ENCODE measurements at places on chromosomes 16 and 17. TPM values are rescaled to one million over a fixed set of nuclear protein-coding genes. Genes with fewer than 3 reads are reported as not detected.

KRT31 gene
- polyA plus RNA-seq, result not detected

TOP2A gene
- 177 TPM for polyA plus RNA-seq

MT1M gene
- 0.41 TPM for polyA plus RNA-seq

HELZ gene
- 29.3 TPM for polyA plus RNA-seq

USP43 gene
- 5.8 TPM for polyA plus RNA-seq

TMEM204 gene
- polyA plus RNA-seq, result 21.6 TPM

GRCh38 chr16:68920349-68920748 lies 77.0 kb downstream of the TANGO6 start:
- no peak for DNase-seq

DNA sequence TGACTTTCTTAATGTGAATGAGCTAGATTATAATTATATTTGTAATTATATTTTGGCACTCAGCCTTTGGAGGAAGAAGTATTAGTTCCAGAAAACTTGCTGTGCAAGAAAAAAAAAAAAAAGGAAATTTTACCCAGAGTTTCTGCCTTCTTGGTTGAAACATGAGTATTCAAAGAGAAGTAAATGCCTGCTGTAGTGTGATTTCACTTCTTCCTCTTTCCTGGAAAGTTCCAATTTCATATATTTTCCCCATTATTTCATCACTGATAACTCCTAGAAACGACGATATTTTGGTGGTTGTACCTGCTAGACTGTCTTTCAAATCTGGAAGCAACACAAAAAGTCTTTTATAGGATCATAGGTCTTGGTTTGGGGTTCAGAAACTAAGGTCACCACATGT lies 20.4 kb upstream of the MPHOSPH6 start:
- DNase-seq, result no peak

DNA sequence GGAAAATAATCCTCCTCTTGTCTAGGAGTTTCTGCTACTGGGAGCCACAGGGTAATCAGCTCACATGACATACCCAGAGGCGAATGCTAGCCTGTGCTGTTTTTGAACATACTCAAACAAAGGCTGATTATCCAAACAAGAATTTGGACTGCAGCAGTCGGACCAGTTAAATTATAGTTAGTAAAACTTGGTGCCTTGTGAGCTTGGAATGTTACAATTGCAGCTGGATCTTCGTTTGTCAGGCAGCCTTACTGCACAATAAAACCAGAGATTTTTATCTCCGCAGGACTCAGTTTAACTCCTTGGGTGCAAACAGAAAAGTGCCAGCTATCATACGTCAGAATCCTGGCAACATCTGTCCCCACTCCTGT lies 163.8 kb upstream of the TBX2 start:
- DNase-seq, result no peak

DNA sequence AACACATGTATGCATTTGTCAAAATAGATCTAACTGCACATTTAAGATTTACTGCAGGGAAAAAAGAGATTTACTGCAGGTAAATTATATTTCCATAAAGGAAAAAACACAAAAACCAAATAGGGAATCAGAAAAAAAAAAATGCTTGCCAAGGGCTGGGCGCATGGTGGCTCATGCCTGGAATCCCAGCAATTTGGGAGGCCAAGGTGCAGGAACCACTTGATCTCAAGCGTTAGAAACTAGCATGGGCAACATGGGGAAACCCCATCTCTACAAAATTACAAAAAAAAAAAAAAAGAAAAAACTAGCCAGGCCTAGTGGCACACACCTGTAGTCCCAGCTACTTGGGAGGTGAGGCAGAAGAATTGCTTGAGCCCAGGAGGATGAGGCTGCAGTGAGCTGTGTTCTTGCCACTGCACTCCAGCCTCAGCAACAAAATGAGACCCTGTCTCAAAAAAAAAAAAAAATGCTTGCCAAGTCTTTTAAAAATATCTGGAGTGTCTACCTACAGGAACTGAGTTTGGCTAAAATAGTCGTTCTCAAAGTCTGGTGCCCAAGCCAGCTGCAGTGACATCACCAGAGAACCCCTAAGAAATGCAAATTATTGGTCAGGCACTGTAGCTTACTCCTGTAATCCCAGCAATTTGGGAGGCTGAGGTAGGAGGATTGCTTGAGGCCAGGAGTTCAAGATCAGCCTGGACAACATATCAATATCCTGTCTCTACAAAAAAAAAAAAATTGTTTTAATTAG lies 17.5 kb downstream of the TRIM25 start:
- no peak for DNase-seq

DNA sequence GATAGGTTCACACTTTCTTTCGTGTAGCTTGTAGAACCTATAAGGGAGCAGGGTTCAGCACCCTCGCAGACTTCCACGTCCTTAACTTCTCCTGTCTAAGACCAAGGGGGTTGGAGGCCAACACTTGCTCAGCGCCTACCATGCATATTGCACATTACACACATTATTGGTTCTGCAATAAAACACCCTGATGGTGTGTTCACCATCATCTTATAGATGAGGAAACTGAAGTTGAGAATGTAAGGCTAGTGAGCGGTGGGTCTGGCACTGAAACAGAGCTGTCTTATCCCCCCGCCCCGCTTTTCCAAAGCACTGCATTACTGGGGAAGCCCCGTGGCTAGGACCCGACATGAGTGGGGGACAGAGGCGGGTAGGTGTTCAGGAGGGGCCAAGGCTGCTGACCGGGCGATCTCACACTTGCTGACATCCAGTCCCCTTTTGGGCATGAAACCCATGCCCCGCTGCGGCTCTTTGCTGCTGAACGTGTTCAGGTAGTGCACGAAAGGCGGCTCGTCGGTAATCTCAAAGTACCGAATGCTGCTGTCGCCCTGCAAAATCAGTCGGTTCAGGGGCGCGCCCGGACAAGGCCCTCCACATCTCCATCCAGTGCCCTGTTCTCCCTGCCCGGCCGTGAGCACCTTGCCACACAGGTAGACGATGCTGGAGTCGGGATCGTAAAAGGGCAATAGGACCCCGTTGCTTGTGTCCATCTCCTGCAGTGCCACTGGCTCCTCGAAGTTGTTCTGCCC lies 6.2 kb downstream of the CORO6 start:
- DNase-seq, result no peak

DNA sequence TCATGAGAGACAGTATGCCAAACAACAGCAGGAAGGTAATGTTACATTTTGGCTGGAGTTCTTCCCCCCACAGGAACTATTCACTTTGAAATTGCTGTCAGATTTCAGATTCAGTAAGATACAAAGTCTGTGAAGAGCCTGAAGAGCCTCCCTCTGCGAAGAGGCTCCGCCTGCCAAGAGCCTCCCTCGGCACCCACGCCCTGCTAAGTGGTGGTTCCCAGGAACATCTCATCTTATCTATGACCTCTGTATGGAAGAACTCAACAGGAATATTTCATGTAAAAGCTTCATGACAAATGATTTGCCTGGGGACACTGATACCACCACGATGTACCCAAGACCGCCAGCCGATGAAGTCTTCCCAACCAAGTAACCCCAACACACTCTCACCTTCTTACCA lies 3.2 kb downstream of the ZC3H7A start:
- DNase-seq, result no peak

DNA sequence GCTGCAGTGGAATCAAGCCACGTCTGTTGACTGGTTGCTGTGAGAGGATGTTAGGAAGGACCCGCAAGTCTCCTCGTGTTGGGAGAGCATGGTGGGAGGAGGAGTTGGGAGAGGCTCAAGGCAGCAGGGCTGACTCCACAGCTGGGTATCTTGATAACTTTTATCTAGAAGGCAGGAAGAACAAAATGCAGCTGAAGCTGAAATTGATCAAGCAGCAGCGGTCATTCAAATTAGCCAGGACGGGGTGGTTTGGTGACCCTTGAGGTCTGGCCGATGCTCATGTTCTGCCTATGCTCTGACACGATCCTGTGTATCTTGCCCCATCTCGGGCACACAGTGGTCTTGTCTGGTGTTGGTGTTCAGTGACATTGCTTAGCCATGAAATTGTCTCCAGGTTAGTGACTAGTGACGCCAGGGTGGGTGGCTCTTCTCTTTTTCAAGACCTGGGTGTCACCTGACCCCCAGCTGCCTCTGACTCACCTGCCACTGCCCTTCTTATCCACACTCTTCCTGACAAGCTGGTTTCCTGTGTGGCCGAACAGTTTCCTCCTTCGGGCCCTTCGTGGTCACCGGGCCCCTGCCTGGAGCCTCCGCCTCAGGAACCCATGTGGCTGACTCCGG lies 19.1 kb downstream of the NPTX1 start:
- DNase-seq, result no peak

DNA sequence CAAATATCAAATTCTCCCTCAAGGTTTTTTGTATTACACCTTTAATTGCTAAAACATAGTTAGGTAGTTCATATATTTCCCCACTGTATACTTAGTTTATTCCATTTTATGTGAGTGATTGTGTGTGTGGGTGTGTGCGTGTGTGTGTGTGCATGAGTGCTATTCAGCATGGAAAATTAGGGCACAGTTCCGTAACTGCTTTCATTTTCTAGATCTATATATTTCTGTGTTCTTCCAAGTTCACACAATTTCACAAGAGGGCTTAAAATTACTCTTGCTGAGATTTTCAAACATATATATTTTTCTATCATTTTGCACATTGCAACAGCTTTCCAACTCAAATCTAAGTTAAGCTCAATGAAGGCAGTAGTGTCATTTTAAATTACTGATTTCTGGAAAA lies 782.9 kb upstream of the SOX9 start:
- DNase-seq, result no peak

GRCh38 chr17:36509272-36509985 lies 22.9 kb downstream of the ZNHIT3 start:
- DNase-seq, result no peak

- no peak for DNase-seq
Observed at GRCh38 chr17:59124665-59125064, 18.0 kb upstream of the TRIM37 start.

DNA sequence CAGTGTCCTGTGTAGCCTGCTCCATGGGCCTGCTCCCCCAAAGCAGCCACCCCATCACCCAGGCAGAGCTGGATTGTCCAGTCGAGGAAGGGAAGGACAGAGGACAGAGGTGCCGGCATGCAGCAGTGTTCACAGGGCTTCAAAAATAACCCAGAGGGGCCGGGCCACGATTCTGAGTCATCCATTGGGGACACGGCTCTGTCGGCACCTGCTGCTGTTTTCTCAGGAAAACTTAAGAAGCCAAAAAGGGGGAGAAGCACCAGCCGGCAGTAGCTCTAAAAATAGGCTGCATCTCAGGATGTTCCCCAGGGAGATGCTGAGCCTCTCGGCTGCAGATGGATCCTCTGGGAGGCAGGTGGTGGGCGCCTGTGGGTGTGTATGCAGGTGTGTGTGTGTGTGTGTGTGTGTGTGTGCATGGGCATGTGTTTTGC lies 1.6 kb downstream of the CA7 start:
- DNase-seq, result no peak

DNA sequence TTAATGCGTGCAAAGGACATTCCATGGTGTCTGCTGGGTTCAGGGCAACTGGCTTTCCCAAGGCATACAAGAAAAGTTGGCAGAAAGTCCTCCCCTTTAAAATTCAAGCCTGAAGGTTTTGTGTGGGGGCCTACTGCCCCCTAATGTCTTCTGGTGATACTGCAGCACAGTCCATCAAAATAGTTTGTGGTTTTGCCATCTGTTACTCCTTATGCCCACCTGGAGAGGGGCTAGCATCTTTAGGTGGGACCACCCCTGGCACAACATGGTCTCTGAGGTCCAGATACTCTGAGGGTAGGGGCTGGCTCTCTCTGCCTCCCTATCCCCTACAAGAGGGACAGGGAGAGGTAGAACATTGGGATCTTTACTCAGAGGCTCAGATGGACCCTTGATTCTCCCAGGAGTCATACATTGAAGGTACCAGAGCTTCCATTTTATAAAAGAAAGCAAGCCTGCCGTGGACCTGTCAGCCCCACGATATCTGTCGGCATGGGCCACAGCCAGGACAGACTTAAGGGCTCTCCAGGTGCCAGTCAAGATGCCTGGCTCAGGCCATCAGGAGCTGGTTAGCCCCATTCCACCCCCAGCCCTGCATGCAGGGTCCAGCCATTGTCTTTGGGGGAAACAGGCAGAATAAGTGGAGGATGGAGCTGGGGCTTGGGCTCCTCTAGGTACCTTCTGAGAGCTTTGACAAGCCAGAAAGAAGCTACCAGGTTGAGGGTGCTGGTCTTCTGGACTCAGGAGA lies 6.3 kb downstream of the ESRP2 start:
- DNase-seq, result peak; percentile 51

DNA sequence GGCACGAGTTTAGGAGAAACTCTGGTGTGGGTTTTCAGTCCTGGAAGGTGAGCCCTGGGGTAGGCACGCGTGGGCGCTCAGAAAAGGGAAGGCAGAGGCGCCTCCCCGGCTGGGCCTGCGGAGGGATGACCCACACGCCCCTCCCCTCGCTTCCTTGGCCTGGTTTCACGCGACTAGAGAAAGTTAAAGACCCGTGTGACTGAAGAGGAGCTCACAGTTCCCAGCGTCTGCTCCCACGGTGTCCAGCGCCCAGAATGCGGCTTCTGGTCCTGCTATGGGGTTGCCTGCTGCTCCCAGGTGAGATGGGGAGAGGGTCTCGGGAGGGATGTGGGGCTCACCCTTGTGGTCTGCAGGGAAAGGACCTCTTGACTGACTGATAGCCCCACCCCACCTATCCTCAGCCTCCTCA lies at the start of gene CD300LG:
Gene CD300LG, plus strand, starts transcription at position 214 of the 409 bp plus-strand sequence. Its CDS starts 41 bp downstream, at position 255.
- no peak for DNase-seq

DNA sequence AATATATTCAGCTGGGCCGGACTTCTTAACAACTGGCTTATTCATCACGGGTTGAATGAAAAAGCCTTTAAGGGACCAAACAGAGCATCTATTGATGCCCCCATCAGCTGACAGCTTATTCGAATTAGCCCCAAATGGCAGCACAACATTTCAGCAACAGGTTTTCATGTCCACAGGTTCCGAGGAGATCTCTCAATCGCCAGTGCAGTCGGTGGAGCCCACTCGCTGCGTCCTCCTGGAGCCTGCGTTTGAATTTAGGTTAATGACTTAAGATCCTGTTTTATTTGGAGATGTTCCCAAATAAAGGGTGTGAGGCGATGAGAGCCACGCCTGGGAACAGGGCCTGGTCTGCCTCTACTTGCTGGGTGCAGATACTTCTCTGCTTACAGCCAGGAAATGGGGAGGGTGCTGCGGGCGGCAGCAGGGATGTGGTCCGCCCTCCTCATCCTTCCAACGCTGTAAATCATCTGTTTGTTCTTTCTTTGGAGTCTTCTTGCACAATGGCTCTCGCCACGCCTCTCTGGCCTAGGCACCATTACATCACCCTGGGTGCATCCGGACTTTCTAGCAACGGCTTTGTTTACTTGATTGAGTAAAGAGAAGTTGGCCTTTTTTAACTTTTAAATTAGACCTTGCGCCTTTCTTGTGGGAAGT lies 22.6 kb downstream of the NDE1 start:
- DNase-seq, result no peak

- no peak for DNase-seq
Observed at GRCh38 chr17:27997522-27997921, 45.0 kb upstream of the NLK start.

DNA sequence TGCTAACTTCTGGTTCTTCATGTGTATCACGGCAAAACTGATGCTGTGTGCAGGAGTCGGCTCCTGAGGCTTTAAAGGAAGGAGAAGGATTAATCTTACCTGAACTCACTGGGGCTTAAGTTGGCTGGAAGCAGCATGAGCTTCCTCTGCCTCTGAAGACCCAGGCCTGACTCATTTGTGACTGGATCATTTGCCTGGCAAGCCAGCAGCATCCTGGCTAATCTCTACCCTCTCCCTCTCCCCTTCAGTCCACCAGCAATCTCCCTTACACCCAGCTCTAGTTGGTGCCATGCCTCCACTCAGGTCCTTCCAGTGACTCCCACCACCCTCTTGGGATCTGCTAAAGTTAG lies 150.3 kb downstream of the IRX3 start:
- no peak for DNase-seq
